ENCODE measurements at places on chromosomes 11 and 22.
A peak's percentile ranks its signal among the peaks of the same experiment; 100 is the strongest.

- DNase-seq = no peak
These were observed 1.5 kb downstream of the SHANK3 start for GRCh38 chr22:50674130-50674500.

GRCh38 chr11:69227271-69227670 is 66.7 kb upstream of the MYEOV start:
- no peak for DNase-seq

GRCh38 chr11:116773203-116774097 is 663 bp upstream of the BUD13 start:
- peak; percentile 44 for DNase-seq

DNA sequence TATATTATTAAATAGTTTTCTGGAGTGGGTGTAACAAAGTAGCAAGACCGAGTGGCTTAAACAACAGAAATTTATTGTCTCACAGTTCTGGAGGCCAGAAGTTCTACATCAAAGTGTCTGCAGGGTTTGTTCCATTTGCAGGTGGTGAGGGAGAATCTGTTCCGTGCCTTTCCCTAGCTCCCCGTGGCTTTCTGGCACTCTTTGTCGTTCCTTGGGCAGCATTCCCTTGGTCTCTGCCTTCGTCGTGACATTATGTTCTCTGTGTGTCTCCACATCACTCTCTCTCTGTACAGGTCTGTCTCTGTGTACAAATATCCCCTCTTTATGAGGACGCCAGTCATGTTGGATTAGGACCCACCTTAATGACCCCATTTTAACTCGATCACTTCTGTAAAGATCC is 38.2 kb downstream of the LDLRAD3 start:
- no peak for DNase-seq

DNA sequence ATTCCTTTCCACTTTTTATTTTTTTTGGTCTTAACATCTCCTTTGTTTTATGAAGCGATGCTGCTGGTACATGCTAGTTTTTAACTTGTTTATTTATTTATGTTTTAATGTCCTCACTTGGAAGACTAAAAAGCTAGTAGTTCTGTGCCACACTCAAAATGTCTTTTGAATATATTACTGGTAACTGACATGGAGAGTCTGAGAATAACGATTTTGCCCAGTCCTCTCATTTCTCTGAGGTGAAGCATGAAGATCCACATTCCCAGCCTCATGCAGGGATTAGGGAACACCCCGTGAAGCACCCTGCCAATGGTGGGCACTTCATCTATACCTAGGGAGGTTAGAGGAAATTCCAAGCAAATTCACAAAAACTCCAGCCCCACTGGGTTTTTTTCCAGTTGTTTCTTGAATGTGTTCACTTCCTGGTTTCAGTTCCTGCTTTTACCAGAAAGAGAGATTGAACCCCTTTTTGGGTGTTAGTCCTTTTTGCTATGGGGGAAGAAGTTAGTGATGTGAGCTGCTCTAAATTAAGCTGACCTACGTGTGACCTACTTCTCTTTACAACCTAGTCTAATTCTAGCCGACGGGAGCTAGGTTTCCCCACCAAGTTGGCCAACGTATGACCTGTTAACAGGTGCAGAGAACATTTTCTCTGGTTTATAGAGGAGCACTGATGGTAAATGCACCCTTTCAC is 106.1 kb downstream of the SLC1A2 start:
- peak; percentile 75 for DNase-seq

DNA sequence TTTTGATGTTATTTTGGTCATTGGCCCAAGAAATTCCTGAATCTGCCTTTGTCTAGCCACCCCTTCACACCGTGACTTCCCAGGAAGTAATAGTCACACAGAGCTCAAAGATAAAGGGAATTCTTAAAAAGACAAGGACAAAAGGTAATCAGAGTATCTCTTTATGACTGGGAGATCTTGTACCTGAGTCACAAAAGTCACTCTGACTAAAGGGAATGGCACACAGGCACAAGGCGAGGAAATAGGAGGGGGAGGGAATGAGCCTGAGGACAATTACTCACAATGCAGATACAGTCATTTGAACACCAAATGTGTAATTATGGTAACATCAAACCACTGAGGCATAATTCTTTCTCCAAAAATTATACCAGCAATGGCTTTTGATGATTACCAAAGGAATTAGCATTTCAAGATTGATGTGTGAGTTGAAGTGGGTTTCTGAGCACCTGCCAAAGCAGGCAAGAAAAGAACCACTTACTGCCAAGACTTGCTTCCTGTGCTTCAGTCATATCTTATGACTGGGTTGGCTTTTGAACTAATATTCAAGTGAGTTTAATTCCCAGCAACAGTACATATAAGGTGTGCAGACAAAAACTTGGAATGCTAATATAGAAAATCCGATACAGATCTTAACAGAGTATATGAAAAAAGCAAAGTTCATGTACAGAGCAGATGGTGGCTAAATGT is 856.4 kb downstream of the LRRC4C start:
- DNase-seq = no peak

- DNase-seq = peak; percentile 71
These were observed 188.2 kb upstream of the TBCEL start for GRCh38 chr11:120835601-120836228.

DNA sequence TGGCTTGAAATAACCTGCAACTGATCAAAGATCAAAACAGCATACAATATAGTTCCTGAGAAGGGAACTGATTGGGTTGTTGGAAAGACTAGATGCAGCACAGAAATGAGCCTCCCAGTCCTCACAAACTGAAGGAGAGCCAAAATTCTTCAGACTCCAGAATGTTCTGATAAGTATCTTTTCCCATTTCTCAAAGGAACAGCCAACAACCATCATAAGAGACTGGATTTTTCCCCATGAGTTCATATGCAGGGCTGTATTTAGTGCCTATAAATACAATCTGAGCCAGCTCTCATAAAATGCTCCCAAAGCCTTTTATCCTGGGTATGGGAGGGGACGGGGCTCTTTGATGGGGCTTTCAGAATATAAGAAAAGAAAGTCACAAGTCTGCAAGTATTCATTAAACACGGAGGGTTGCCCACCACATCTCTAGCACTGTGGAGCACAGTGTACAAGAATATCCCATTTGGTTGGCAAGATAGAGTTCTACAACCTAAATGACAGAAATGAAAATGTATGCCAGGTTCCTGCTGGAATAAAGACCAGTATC is 50.7 kb upstream of the LYVE1 start:
- no peak for DNase-seq

GRCh38 chr11:118641397-118642019 is 34.1 kb downstream of the PHLDB1 start:
- no peak for DNase-seq

DNA sequence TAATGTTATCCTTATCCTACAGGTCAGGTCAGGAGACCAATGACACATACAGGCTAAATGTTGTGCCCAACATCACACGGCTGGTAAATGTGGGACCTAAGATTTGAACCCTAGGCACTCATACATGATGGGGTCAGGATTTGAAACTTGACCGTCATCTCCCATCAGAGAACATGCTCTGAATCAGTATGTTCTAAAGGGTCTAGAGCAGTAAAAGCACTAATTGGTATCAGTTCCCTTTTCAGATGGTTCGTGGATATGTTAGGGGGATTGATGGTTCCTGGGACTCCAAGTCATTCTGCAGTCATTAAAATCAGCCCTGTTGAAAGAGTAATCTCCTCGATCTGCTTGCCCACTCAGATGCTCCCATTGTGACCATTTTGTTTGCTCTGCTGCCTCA is 65.5 kb downstream of the BMAL1 start:
- peak; percentile 45 for DNase-seq

DNA sequence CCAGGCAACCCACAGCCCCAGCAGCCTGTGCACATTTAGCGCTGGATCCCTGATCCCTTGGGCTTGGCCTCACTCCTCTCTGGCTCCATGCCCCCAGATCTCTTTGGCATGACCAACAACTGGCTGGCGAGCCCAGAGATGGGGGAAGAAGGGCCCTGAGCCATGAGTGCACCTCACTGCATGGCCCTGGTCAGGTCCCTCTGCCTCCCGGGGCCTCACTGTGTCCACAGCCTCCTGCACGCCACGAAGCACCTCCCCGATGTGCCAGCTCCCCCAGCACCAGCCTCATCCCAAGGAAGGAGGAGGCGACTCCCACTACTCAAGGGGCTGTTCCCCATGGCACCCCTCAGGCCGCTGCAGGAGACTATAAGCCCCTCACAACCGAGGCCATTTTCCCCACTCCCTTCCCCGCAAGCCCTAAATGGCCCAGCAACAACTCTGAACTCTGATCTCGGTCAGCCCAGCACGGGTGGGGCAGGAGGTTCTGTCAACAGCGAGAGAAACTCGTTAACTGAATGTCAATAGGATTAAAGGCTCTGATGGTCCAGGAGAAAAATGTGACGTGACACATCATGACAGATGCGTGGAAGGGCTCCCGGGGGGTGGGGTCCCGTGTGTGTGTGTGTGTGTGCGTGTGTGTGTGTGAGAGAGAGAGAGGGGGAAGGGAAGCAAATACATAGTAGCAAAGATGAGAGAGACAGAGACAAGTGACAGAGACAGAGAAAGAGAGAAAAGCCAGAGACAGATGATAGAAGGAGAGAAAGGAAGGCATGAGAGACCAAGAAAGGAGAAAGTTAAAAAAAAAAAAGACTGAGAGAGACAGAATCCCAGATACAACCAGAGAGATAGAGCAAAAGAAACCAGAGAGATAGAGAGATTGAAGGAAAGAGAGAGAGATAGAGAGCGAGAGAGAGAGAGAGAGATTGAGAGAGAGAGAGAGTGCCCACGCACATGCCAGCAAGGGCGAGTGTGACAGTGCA is 28.4 kb upstream of the SYT7 start:
- no peak for DNase-seq

GRCh38 chr11:110991661-110992355 is 253.7 kb upstream of the POU2AF2 start:
- DNase-seq = no peak

GRCh38 chr11:68439355-68440065 is 21.0 kb upstream of the PPP6R3 start:
- DNase-seq = no peak

DNA sequence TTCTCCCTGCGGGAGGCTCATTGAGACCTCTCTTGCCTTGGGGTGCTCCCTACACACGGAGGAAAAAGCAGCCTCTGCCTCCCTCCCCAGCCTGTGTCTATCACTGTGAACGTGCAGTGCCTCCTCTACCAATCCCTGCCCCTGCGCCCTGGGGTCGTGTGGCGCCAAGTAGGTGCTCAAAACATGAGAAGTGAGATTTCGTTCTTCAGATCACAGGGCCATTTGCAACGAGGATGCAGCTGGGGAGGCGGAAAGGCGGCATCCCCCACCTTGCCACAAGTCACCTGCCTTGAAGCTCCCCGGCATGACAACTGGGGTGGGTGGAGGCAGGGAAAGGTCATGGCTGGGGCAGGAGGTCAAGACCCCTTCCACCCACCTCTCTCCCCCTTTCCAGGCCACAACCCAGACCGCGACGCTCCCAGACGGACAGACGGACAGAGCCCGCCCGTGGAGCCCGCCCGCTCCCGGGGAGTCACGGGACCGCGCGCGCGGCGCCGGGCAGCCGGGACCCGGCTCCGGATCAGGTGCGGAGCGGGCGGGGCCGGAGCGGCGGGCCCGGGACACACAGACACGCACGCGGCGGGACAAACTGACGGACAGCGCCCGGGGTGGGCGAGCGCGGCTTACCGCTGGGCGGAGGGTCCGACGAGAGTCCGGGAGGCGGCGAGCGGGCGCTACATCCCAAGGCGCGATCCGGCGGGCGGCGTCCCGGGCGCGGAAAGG is 485 bp downstream of the KCNJ4 start:
- DNase-seq = peak; percentile 54

GRCh38 chr11:22634897-22635629 is 9.4 kb upstream of the FANCF start:
- no peak for DNase-seq
